ENCODE measurements at places on chromosomes 12 and 14.

DNA sequence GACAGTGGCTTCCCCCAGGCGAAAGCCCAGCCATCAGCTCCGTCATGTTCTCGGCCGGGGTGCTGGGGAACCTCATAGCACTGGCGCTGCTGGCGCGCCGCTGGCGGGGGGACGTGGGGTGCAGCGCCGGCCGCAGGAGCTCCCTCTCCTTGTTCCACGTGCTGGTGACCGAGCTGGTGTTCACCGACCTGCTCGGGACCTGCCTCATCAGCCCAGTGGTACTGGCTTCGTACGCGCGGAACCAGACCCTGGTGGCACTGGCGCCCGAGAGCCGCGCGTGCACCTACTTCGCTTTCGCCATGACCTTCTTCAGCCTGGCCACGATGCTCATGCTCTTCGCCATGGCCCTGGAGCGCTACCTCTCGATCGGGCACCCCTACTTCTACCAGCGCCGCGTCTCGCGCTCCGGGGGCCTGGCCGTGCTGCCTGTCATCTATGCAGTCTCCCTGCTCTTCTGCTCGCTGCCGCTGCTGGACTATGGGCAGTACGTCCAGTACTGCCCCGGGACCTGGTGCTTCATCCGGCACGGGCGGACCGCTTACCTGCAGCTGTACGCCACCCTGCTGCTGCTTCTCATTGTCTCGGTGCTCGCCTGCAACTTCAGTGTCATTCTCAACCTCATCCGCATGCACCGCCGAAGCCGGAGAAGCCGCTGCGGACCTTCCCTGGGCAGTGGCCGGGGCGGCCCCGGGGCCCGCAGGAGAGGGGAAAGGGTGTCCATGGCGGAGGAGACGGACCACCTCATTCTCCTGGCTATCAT is 663 bp downstream of the PTGER2 start:
- peak; percentile 31 for DNase-seq

GRCh38 chr12:49934505-49934904 is 16.0 kb upstream of the AQP2 start:
- DNase-seq = no peak

DNA sequence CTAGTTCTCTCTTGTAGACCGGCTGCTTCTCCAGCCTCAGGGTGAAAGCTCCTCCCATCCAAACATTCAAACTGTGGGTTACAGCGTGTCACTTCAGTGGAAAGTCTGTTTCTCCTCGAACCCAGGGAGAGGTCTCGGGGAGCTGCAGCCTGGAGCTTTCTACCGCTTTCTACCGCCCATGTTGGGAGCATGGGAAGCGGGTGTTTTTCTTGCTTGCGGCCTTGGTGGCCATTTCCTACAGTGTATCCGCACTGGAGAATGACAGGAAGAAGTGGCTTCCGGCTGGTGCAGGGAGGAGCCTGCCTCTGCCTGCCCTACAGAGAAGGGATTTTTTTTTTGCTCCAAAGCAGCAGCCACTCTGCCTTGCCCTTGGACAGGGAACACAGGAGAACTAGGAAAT is 21.2 kb downstream of the ZFP36L1 start:
- DNase-seq = no peak

DNA sequence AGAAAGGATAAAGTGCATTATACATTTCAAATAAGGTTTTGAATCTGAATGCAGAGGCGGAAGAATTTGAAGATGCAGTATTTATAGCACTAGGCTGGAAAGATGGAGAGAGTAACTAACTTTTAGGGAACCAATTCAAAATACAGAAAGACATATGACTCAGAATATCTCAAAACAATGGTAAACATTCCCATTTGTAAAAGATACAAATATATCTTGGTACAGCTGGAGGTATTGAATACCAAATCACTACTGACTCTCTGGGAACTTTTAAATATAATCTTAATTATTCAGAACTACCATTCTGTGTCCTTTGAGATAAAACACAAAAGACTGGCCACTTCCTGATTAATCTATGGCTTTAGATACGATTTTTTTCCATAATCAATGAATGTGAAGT is 5.1 kb downstream of the CD69 start:
- DNase-seq = no peak

DNA sequence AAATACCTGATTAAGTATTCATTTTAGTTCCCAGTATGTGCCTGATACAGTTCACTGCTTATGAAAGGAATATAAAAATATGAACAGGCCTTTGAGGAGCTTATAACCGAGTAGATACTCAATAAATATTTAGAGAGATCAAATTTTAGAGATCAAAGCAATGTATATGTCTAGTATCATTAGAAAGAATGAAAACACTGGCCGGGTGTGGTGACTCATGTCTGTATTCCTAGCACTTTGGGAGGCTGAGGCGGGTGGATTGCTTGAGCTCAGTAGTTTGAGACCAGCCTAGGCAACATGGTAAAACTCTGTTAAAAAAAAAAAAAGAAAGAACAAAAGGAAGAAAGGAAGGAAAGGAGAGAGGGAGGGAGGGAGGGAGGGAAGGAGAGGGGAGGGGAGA is 113.2 kb upstream of the EEA1 start:
- no peak for DNase-seq

GRCh38 chr12:3417937-3418462 is 73.0 kb upstream of the PRMT8 start:
- DNase-seq = no peak

DNA sequence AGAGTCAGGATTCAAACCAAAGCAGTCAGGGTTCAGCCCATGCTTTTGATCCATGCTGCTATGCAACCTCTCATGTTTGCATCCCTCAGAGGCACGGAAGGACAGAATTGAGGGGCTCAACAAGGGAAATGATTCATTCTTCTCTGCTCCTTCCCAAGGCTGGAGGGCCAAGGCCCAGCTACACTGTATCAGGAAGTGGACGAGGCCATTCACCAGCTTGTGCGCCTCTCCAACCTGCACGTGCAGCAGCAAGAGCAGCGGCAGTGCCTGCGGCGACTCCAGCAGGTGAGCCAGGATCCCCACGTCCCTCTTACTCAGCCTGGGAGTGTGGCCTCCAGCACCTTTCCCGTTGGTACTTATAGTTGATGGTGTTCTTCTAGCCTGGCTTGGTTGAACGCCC is 8.6 kb downstream of the ARHGEF40 start:
- no peak for DNase-seq

Data from GM20000 (cell line).